ENCODE measurements at places on chromosomes 3 and 15. TPM values are rescaled to one million over a fixed set of nuclear protein-coding genes. Genes with fewer than 3 reads are reported as not detected.

MYO5C gene
- 7.7 TPM for total RNA-seq

- DNase-seq = peak; percentile 81
Measured at GRCh38 chr15:70488002-70488605, 275.3 kb downstream of the UACA start.

DNA sequence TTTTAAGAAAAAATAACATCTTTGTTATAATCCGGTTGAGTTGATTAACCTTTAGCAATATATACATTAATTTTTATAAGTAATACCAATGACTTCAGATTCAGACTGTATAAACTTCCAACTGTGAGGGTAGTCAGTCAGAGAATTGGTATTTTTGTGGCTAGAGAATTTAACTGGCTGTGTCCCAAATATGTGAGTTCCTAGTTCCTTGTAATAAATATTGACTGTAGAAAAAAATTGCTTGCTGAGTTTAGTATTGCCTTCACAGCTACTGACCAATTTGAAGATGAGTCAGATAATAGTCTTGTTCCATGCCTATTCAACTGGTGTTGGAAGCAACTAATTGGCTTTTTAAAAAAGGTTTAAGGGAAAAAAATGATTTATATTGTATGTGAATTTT is 210.8 kb downstream of the GAP43 start:
- no peak for DNase-seq

DNA sequence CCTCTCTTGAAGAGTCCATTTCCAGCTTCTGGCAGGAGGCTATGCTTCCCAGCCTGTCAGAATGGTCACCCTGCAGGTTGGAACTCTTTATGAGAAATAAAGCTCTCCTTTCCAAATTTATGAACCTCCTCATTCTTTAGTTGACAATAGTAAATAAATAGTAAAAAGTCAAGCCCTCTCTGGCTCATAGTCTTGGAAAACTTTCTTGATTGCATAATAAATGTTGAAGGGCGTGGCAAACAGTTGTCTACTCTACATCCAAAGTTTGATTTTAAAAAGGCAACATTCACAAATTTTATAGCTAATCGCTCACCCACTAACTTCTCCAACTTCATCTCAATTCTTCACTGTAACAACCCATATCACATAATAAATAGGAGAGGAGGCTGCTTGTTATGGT is 58.8 kb downstream of the MCF2L2 start:
- DNase-seq = no peak

DNA sequence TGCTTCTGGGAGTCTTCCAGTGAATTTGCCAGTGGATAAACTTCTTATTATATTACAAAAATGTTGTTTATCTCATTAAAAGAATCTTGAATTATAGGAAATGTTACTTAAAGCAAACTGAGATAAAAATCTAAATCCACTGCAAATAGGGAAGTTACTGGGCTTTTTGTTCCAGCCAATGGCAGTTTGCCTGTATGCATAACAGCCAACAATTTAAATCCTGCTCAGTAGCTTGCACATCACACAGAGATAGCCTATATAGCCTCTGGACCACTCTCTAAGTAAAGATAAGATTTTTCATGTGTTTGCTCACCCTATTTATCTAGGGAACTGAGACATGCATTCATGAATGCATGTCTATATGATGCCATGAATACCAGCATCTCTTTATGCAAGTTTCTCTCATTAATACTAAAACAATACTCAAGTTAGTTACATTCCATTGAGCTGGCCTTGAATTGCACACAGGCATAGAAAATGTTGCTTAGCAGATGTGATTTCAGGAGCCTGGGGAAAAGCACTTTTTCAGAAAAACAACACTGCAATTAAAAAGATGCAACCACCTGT is 92.1 kb upstream of the GPR149 start:
- no peak for DNase-seq
